ENCODE measurements at places on chromosomes 4 and X.

DNA sequence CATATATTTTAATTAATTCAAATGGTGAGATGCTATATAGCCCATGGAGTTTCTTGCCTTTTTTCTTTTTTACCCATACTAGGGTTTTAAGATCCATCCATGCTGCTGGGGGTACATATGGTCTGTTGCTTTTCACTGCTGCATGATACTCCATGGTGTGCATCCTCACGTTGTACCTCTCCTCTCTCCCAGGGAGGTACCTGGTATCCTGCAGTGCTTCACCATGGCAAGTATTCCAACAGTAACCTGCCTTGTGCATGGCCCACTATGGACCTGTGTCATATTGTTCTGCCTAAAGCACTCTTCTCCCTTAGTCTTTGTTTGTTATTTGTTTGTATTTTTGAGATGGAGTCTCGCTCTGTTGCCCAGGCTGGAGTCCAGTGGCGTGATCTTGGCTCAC is 114.3 kb upstream of the GPC4 start:
- no peak for DNase-seq

GRCh38 chr4:76053730-76054129 is 17.9 kb upstream of the CXCL11 start:
- DNase-seq = no peak

GRCh38 chr4:41994461-41994985 is 4.2 kb downstream of the SLC30A9 start:
- DNase-seq = no peak

DNA sequence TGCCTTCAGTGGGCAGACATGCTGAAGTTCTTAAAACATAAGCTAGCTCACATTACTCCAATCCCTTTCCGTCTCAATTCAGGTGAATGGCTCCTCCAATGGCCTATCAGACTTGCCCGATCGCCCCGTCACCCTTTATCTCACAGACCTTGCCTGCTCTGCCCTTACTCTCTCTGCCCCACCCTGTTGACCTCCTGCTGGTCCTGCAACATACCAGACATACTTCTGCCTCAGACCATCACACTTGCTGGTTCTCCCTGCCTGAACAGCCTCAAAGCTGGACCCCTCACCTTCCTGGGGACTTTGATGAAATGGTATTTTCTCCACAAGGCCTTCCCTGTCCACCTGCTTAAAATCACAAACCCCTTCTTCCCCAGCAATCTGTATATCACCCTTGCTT is 340.1 kb upstream of the NR3C2 start:
- no peak for DNase-seq

- no peak for DNase-seq
These were observed 10.9 kb downstream of the DCK start for GRCh38 chr4:71004281-71004851.

GRCh38 chrX:101108284-101108683 is 10.3 kb downstream of the CENPI start:
- DNase-seq = peak; percentile 3

DNA sequence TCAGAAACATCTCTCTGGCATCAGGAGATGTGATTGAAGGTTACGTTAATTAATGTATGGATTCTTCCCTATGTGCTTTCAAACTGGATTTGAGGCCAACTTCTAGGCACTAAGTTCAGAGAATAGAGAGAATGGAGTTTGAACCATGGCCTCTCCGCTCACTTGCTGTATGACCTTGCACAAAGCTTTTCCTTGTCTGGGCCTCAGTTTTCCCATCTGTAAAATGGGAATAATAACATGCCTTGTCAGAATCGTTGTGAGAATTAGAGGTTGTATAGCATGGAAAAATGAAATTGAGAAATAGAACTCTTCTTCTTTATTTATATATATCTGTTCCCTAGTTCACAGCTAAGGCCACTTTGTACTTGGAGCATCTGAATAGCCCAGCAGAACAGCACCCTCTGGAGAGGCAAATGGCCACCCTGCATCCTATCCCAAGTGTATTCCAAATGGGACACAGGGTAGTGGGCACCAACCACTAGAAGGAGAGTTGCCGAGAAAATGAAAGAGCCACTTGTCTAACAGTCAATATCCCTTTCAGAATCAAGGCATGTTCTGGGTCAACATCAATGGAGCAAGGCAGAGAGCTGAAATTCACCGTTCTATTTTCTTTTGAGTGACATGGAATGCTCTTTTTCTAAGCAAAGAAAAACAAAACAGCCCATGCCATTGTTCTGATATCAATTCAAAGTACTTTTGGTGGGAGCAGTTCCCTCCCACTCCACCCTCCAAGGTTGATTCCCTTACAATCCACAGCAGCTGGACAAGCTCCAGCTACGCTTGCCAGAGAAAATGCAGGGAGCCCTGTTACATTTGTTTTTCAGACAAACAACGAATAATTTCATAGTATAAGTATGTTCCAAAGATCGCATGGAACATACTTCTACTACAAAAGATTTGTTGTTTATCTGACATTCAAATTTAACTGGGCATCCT is 23.3 kb upstream of the MTM1 start:
- DNase-seq = no peak
